ENCODE measurements at places on chromosomes 5 and 9. TPM values are rescaled to one million over a fixed set of nuclear protein-coding genes. Genes with fewer than 3 reads are reported as not detected.

- no peak for DNase-seq
These were observed 25.4 kb upstream of the ELL2 start for GRCh38 chr5:95986937-95987520.

C5 gene
- total RNA-seq = 6.2 TPM

- DNase-seq = no peak
These were observed 85.4 kb downstream of the SLC1A3 start for GRCh38 chr5:36691696-36692371.

ARID3C gene
- not detected for total RNA-seq

FYB1 gene
- total RNA-seq = 24.7 TPM

GRCh38 chr9:125637241-125637640, 69.8 kb downstream of the MAPKAP1 start:
- DNase-seq = no peak

DNA sequence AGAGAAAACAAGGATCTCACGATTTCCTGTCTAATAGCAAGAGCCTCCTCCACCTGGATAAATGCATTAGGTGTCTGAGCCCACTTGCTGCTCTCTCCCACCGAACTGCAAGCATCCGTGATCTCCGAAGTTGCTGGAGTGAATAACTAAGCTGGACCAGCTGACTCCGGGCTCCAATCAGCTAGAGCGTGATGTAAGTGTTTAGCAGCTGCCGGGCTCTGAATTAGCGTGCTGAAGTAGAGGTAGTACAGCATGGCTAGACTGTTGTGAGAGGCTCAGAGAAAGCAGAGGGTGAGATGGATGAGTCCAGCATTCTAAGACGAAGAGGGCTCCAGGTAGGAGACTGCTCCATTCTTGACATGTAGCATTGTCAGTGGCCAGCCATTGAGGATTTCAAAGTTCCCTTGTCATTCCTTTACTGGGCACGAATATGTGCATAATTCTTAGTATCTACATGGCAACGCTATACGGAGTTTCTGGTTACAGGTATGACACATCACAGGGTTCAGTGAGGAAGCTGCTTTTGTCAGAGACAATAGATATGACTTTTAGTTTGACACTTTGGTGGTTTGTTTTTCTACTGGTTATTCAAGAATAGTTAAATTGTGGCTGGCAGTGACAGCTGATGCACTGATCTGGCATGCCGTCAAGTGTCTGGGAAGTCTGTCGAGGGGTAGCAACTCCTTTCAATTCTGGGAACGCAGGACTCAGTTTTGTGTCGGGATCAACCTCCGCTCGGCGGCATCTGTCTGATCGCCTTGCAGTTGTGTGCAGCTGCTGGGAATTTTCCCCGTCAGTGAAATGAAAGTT, 232.6 kb downstream of the MAST4 start:
- DNase-seq = peak; percentile 70

- no peak for DNase-seq
These were observed 114.5 kb downstream of the FGF1 start for GRCh38 chr5:142571371-142571770.

- no peak for DNase-seq
These were observed 12.7 kb upstream of the SLC25A48 start for GRCh38 chr5:135821802-135822201.

- DNase-seq = no peak
These were observed 16.9 kb downstream of the SH2D3C start for GRCh38 chr9:127761491-127761956.

- DNase-seq = no peak
These were observed 43.9 kb downstream of the SH3TC2 start for GRCh38 chr5:149018909-149019443.

DNA sequence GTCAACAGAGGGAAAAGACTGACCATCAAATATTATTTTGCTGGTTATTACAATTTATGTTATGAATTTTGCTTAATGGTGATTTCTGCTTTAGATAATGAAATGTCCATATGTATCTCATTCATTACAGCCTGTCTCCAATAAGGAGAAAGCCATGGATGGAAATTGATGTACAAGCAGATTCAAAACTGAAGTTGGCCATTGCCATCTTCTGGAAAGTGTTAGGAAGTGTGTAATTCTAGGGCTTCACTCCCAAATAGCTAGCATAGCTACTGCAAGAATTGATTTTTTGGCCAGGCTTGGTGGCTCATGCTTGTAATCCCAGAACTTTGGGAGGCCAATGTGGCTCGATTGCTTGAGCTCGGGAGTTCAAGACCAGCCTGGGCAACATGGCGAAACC, 45.8 kb downstream of the DYNC2I2 start:
- no peak for DNase-seq

DNA sequence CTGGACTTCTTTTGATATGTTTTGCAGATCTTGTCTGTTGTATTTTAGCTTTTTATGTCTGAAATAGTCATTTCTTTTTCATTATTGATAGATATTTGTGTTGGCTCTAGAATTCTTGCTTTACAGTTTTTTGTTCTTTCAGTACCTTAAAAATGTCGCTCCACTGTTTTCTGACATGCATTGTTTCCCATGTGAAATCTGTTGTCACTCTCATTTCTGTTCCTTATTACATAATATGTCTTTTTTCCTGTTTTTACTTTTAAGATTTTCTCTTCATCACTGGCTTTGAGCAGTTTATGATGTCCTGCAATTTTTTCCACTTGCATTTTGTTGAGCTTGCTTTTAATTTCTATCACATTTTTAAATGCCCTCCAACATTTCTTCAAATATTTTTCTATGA, 270.4 kb upstream of the TARS1 start:
- DNase-seq = no peak

- DNase-seq = no peak
These were observed 73.4 kb upstream of the CDH12 start for GRCh38 chr5:22926574-22926973.

PCDHGA2 gene
- total RNA-seq = 6.7 TPM

DNA sequence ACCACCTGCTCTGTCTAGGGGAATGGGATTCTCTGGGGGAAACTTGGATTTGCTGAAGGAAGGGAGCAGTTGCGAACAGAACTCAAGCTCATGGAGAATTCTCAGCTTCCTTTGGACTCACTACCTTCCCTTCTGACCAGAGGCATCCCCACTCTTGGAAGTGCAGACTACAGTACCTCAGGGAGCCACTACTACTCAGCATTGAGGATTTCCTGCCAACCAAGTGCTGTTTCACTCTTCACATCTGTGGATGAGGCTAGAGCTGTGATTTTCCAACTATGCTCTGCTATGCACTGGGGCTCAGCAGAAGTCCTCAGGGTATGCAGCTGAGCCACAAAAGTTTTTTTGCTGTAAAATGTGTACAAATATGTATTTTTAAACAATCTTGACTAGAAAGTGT, 43.9 kb downstream of the MACROH2A1 start:
- DNase-seq = no peak

DNA sequence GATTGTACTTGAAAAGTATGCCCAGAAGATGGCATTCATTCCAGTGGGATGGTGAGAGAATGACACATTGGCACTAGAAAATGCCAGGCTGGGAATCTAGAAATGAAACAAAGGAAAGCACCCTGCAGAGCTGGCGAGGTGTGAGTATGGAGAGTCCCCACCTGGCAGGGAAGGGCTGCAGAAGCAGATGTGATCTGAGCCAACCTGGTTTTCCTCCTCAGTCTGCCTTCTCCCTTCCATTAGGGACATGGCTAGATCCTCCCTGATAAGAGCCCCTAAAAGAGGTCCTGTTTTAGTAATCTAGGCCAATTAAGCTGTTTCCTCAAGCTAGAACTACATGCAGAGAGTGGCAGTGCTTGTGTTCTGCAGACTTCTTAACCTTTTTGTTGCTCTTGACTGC, 24.7 kb upstream of the TNFSF15 start:
- DNase-seq = no peak

ANGPTL2 gene
- 55.2 TPM for total RNA-seq

- DNase-seq = no peak
These were observed 23.0 kb upstream of the SLC6A3 start for GRCh38 chr5:1468247-1468612.

- no peak for DNase-seq
These were observed 69.8 kb downstream of the CMYA5 start for GRCh38 chr5:79759436-79759835.

CIZ1 gene
- total RNA-seq = 109 TPM

GRCh38 chr9:127195976-127196825, 68.4 kb upstream of the GARNL3 start:
- no peak for DNase-seq

SPRY4 gene
- total RNA-seq = 17.4 TPM

SLC6A19 gene
- total RNA-seq = 179 TPM

- DNase-seq = no peak
These were observed 1386.9 kb upstream of the WWC1 start for GRCh38 chr5:166904571-166904970.

DNA sequence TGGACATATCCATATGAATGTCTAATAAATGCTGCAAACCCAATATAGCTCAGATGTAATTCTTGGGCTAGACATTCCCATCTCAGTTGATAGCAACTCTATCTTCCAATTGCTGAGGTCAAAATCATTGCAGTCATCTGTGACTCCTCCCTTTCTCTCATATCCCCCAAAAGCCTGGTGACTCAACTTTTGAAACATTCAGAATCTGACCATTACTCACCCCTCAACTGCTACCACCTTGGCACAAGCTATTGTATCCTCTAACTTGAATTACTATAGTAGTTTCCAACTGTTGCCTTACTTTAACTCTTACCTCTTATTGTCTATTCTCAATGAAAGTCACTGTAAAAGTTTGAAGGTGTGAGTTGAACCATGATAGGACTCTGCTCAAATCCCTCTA, 600.1 kb upstream of the RGMB start:
- no peak for DNase-seq

DNA sequence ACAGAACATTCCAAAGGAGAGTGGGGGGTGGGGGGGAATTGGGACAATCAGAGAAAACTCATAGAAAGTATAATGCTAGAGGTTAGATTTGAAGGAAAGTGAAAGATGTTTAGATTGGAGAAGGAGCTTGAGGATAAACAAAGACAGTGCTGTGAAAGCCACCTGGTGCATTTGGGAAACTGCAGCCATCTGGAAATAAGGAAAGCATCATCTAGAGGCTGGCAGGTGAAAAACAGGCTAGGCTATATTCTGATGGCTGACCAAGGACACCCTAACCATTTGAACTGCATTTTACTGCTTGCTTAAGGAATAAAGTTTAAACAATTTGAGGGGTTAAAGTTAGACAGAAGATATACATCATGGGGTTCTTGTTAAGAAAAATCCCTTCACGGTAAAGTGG, 296.4 kb downstream of the CETN3 start:
- no peak for DNase-seq

TRPM6 gene
- total RNA-seq = 0.29 TPM

DNA sequence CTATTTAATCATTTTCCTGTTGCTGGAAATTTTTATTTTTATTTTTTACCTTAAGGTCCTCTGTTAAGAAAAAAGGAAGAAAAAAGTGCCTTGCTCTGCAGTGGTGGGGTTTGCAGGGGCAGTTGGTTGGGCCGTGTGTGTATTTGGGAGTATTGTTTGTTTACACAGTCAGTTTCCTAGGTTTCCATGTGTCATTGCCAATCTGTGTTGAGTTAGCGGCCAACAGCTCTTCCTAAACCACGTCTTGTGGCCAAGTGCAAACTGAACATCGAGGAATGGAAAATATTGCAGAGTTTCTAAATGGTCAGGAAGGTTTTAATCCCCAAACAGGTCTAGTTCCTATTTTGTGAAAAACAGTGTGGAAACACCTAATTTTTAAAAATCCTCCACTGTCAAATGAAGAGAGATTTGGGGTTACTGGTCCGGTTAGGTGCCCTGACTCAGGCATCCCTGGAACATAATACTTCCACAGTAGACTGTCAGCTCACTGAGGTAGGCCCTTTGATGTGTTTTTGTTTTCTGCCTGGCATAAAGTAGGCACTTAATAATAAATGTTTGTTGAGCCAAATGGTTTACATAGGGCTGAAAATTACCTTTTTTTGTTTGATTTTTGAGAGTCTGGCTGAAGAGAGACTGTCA, 37.0 kb downstream of the MAMDC2 start:
- DNase-seq = no peak

- DNase-seq = peak; percentile 19
These were observed 46.3 kb downstream of the FSTL4 start for GRCh38 chr5:133565993-133566392.

GRCh38 chr5:115424030-115424429, 120.5 kb downstream of the FEM1C start:
- no peak for DNase-seq

GRCh38 chr5:146560205-146560812, 44.3 kb upstream of the GPR151 start:
- no peak for DNase-seq

GRCh38 chr9:98092613-98092931, 26.4 kb downstream of the TRIM14 start:
- no peak for DNase-seq

CSF1R gene
- 91.9 TPM for total RNA-seq

DNA sequence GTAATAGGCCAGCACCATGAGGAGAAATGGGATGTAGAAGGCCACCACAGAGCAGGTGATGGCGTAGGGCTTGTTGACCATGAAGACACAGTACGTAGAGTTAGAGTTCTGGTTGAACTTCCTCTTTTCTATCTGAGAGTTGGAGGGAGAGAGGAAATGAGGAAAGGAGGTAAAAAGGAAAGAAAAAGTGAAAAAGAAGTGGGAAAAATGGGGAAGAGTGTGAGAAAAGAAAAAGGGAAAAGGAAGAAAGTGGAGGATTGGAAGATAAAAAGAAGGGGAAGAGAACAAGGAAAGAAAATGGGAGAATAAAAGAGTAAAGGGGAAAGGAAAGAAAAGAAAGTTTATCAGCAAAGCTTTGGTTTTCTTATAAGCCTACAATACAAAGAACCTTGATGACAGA, 126.1 kb downstream of the FBXO38 start:
- no peak for DNase-seq

DNA sequence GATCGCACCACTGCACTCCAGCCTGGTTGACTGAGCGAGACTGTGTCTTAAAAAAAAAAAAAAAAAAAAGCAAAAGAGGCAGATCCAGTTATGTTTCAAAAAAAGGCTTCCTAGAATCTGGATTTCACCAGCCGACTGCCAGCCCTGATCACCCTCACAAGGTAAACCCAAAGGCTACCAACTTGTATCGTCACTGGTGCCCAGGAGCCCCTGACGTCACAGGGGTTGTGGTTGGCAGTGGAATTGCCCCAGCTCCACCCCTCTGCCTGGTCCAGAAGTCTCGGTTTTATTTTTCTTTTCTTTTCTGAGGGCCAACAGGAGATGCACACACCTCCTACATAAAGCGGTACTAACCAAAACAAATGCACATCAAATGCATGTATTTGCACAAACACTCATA, 6.0 kb upstream of the LMX1B start:
- no peak for DNase-seq

Measured in mucosa of gallbladder (tissue), 1 donor.